Osteocyte (in vitro differentiated cells): ENCODE measurements at places on chromosomes 5 and 9. TPM values are rescaled to one million over a fixed set of nuclear protein-coding genes. Genes with fewer than 3 reads are reported as not detected.

Gene TCF7
- total RNA-seq, result 0.57 and 0.67 TPM in 2 replicates

Gene RIC1
- 52.4 and 54.7 TPM in 2 replicates for total RNA-seq

Gene FLT4
- 0.51 TPM in 1 of 2 replicates, not detected in the other for total RNA-seq

Gene GFPT2
- 70.7 and 80.0 TPM in 2 replicates for total RNA-seq

Gene SPIN1
- total RNA-seq, result 115 and 121 TPM in 2 replicates

Gene ZNF79
- total RNA-seq, result 9.0 and 11.5 TPM in 2 replicates

Gene TTC16
- total RNA-seq, result not detected in 2 replicates
